NCI-H524 treated with DMSO at 0.1 percent for 48 hours (cell line): ENCODE measurements at places on chromosomes 3 and 15.

DNA sequence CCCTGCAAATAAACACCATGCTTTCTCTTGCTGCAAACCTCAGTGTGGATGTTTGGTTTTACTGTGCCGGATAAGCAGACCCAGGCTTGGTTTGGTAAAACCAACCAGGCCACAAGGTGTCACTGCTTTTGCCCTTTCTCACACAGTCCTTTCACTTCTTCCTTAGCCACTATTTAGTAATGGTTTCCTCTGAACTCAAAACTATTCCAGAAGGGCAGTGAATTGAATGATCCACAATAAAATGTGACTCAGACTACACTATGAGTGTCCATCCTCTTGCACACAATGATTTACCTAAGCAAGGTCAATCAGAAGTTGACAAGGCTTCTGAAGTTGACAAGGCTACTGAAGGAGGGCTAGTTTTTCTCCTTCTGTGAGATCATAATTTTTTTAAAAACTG, 552.4 kb upstream of the CCDC54 start:
- no peak for DNase-seq

DNA sequence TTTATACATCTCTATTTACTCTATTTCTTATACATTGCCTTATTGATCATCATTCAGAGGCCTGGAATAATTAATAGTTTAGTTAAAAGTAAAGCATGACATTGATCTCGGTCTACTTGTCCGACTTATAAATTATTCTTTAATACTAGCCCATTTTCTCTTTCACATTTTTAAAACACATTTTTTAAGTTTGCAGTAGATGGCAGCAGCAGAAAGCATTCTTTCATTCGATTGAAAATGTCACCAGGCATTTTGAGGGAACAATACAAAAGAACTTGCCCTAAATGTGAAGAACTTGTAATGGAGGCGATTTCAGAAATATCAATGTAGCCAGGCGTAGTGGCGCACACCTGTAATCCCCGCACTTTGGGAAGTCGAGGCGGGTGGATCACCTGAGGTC, 15.5 kb upstream of the MAP3K13 start:
- no peak for DNase-seq

DNA sequence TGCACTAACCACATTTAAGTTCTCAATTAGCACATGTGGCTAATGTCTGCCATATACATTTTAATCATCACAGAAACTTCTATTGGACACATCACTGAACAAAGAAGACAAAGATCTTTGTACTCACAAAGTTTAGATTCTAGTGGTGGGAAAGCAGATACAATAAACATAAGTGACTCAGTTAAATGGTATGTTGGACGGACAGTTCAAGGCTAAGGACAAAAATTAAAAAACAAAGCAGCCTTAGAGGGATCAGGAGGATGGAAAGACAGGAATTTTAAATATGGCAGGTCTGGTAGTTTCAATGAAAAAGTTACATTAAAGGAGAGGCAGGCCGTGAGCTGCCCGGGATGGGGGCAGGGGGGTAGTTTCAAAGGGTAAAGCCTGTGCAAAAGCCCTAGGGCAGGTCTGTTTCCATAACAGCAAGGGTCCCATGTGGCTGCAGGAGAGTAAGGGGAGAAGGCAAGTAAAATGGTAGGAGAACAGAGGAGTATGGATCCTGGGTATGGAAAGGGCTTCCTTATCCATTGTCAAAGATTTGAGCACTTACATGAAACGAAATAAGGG, 220.7 kb downstream of the FHIT start:
- no peak for DNase-seq

- DNase-seq = no peak
Measured at GRCh38 chr3:139764069-139764905, 86.5 kb upstream of the NMNAT3 start.

DNA sequence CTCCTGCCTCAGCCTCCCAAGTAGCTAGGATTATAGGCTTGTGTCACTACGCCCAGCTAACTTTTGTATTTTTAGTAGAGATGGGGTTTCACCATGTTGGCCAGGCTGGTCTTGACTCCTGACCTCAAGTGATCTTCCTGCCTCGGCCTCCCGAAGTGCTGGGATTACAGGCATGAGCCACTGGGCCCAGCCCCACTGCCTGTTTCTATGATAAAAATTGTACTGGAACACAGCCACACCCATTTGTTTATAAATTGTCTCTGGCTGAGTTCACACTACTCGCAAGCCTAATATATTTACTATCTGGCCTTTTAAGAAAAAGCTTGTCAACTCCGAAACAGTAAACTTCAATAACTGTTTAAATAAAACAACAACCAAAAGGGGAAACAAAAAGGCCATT, 309.4 kb upstream of the WNT5A start:
- DNase-seq = no peak

GRCh38 chr3:172557515-172558220, 34.4 kb upstream of the TNFSF10 start:
- no peak for DNase-seq

DNA sequence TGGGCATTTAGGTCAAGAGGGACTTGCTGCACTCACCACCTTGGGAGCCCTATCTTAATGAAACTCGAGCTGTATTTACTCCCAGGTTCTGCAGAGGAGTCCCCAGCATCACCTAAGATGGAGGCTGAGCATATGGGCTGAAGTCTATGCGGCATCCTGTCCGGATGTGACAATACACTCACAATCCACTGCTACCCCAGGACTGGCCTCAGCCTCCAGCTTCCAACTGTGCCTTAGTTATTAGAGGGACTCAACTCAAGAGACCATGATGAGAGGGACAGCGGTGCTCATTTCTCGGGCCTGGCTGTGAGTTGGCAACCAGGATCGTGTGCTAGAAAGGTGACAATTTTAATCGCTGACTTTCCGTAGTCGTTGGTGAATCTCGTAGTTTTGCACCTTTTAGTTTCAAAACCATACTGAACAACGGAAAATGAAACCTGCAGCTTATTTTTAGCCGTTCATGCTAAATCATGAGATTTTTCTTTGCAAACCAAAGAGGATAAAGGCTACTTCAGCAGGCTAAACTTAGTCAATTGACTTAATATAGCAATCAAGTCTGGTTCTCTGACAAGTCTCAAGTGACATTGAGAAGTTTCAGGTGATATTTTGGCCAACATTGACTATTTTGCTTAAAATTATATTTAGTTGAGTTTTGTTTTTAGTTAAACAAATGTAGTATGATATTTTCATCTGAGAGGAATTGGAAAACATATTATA, 11.1 kb downstream of the ZBTB38 start:
- no peak for DNase-seq

GRCh38 chr3:63355809-63356208, 77.7 kb downstream of the SYNPR start:
- DNase-seq = no peak

- DNase-seq = no peak
Measured at GRCh38 chr3:195802261-195802701, 9.4 kb downstream of the MUC4 start.

- no peak for DNase-seq
Measured at GRCh38 chr3:53259427-53260259, 3.8 kb upstream of the TKT start.

- no peak for DNase-seq
Measured at GRCh38 chr3:5022187-5022965, 43.1 kb downstream of the BHLHE40 start.

DNA sequence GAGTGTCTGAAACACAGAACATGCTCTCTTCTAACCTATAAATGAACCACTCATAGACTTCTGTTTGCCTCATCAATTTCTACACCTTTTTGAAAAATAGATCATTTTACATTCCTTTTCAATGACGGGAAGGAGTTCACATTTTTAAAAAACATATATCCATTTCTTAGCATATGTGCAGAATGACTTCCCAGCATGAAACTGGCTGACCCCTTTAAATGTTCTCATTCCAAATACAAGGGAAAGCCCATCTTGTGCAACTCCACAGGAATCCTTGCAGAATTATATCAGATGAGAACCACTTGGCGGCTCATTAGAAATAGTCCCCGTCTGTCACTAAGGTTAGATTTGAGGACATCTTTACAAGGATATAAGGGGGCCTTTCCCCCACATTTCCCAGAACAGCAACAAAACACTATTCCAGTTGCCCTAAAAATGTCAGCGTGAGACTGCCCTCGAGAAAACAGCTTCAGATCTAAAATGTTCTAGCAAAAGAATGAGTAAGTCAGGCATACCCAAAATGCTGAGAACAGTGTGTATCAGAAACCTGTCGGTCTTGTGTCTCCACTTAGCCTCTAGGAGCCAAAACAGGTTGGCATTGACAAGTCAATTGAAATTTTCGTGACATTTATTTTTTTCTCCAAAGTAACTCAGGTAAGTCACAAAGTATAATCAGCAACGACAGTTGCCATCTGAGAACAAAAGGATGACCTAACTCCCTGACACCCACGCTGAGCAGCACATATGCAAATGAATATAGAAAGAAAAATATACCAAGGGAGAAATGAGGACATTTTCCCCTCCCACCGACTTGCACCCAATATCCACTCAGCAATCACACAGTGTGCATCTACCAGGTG, 63.1 kb downstream of the FOXP1 start:
- DNase-seq = no peak

GRCh38 chr3:131053043-131053859, 26.6 kb downstream of the NEK11 start:
- DNase-seq = no peak

DNA sequence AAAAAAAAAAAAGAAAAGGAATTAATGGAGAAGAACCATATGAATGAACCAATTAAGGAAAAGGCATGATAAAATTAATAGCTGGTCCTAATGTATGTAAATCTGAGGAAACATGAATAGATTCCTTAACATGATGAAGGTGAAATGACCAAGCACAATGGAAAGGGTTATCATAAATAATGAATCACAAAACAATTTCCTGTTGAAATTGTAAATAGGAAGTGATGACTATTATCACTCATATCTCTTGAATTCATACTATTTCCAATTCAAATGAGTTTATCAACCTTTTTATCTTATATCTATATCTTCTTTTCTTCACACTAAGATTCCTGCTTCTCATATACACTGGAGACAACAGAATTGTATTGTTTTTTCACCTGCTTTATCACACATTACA, 32.0 kb downstream of the AADACL2 start:
- DNase-seq = no peak

DNA sequence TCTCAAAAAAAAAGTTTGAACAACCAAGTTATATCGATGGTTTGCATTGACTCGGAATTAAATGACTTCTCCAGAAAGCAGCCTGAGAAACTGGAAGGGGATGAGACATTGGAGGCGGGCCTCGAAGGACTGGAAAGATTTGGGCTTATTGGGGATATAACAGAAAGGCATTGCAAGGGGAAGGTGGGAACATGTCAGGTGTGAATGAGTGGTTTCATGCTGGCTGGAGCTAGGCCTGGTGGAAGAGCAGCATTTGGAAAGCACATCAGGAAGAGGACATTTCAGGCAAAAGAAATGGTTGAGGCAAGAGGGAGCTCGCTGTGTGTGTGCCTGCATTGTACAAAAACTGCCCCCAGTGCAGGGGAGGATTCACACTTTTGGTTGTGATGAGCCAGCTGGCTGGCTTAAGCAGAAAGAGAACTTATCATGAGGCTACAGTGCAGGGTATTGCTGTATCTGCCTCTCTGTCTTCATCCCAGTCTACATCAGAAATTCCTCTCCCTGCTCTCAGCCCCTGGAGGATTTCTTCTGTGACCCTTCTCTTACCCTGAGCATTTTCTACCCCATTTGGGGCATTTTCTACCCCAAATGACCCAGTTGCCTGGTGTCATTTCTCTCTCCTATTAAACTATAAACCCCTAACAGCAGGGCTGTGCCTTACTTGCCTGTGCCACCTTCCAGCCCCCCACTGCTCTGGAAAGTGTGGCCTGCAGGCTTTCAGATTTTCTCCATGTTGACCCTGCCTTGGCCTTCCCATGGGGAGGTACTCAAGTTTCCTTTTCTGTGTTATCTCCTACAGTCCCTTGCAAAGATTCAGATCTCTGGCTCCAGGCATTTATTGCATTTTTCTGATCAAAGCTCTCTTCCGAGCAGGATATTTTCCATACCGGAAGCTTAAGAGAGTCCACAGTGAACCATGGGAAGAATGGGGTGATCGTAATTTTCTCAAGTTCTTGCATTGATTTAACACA, 64.4 kb upstream of the FLNB start:
- DNase-seq = no peak
